ENCODE measurements at places on chromosomes 12 and 14.

DNA sequence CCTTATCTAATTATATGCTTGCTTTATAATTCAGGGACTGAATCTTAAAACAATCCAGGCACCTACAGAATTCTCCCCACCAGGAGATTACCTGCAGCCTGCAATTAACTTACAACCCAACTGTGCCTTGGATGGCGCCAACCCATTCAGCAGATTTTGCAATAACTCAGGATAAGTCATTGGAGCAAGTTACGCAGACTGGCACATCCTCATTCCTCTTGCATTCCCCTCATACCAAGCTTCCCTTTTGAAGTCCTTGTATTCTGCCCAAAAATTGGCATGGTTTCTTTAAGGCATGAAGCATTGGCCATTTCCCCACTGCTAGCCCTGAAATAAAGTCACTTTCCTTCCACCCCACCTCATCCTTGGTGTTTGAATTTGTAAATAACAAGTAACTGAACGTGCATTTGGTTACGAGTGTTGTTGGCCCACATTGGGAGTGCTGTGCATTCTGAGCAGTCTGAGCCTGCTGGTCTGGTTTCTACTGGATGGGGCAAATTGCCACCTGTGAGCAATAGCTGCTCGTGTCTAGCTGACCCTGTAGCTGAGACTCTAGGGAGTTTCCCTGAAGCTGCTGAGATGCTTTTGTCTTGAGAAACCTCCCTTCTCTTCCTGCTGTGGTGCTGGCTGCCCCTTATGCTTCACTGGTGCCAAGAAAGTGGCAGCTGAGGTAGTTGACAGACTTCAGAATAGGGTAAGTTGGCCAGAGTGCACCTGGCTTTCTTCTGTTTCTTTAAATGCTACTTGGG is 99.2 kb upstream of the SCAF11 start:
- no peak for DNase-seq

- no peak for DNase-seq
Observed at GRCh38 chr12:57715786-57716185, 21.9 kb downstream of the OS9 start.

DNA sequence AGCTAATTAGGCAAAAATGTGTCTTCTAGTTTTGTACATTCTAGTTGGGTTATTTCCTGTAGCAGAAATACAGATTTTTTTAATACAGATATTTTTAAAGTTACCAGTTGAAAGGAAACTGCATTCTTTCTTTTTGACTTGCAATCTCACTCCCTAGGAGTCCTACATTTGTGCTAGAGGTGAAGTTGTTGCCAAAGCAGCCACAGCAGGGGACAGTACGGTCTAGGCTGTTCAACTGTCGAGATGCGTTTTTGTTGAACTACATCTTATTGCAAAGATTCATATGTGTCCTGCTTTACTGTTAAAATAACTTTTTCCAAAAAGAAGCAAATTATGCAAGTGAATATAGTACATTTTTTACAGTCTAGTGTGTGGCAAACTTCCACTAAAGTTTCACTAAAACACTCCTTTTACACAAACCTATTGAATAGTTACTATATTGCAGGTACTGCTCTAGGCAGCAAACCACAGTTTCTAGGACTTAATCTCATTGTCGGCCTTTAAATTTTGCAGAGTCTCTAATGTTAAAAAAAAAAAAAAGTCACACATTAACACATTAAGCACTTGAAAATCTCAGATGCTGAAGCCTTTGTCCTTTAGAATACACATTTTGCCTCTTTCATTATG is 30.2 kb upstream of the SRGAP1 start:
- DNase-seq: no peak

DNA sequence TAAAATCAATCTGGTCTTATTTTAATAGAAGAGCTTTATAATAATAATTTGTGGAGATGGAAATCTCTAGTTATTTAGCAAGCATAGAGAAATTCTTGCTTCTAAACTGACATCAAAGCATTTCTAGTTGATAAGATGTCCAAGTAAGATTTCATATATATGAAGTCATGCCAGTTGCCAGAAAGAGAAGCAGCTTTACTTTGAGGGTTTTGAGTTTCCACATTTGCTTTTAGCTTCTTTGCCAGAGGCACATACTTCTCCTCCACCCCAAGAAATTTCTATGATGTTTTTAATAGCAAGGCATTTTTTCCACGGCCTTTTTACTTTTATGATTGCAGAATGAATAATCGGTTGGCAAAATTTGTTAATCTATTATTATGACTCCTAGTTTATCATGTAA is 24.2 kb upstream of the YAF2 start:
- DNase-seq: no peak

DNA sequence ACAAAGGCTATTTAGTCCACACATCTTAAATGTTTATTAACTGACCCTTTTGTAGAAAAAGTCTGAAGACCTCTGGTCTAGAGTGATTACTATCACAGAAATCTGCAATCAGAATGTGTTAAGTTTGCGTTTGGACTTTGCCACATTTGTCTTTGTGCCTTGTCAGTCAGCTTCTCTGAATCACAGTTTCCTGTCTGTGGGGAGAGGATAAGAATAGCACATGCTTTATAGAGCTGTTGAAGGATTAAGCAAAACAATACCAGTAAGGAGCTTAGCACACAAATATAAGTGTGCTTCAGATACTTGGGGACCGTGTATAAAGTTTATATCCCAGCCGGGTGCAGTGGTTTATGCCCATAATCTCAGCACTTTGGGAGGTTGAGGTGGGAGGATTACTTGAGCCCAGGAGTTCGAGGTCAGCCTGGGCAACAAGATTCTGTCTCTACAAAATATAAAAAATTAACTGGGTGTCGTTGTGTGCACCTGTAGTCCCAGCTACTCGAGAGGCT is 63.0 kb upstream of the BTG1 start:
- no peak for DNase-seq

GRCh38 chr12:127489061-127489460 is 777.9 kb upstream of the TMEM132C start:
- no peak for DNase-seq

GRCh38 chr14:32417956-32418552 is 89.0 kb downstream of the AKAP6 start:
- peak; percentile 11 for DNase-seq

GRCh38 chr14:51860164-51860824 is at the start of gene GNG2:
TSS of gene GNG2 (plus strand) at chr14:51860612. CDS start at chr14:51950679, 90,067 bp downstream.
- DNase-seq: no peak

- no peak for DNase-seq
Observed at GRCh38 chr14:75654127-75654732, 6.4 kb downstream of the ERG28 start.

DNA sequence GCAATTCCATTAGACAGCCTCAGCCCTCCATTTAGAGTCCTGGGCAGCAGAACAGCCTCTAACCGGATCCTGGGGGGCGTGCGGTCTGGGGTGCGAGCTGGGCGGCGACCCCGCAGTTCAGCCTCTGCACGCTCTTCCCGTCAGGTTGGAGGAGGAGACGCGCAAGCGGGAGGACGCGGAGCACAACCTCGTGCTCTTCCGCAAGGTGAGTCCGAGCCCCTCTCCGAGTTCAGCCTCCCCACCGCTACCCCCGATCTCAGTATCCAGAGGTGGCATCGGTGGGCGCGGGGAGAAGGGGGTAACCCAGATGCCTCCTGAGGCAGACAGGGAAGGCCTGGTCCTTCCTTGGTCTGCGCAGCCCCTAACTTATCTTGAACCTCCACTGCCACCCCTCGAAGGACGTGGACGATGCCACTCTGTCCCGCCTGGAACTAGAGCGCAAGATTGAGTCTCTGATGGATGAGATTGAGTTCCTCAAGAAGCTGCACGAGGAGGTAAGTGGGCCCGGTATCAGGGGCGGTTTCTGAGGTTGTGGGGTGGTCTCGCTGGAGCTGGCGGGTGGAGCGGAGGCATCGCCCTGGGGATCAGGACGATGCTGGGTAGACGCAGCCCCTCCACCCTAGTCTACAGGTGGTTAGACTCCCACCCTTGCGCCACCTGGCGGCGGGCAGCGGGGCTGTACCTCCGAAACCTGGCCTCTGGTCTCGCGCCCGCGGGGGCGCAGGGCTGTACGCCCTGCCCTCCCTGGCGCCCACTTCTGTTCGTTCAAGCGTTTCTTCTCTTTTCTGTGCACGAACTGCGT is 1.3 kb downstream of the PRPH start:
- no peak for DNase-seq

DNA sequence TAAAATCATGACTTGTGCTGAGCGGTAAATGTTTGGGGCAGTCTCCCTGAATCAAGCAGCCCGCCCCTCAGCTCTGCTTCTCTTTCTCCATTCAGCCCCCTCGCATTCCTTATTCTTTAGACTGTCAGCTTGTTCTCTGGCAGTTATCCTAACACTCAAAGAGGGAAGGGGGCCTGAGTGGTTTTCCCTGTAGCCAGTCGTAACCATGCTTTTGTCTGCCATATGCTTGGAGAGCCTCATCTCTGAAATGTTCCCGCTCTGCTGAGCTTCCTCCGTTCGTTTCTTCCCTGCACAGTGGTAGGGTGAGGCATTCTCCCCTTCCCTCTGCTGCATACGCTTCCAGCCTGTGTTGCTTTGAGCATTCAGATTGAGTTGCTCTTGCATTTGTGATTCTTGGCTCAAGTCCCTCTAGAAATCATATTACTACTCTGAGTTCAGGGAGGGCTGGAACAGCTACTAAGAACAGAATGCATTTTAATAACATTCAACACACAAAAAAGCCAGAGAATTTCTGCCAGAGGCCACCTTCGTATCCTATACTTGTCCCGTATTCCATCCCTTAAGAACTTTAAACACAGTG is 119.7 kb downstream of the FBXL14 start:
- no peak for DNase-seq

GRCh38 chr14:103078860-103079587 is 5.0 kb upstream of the LBHD2 start:
- DNase-seq: no peak

DNA sequence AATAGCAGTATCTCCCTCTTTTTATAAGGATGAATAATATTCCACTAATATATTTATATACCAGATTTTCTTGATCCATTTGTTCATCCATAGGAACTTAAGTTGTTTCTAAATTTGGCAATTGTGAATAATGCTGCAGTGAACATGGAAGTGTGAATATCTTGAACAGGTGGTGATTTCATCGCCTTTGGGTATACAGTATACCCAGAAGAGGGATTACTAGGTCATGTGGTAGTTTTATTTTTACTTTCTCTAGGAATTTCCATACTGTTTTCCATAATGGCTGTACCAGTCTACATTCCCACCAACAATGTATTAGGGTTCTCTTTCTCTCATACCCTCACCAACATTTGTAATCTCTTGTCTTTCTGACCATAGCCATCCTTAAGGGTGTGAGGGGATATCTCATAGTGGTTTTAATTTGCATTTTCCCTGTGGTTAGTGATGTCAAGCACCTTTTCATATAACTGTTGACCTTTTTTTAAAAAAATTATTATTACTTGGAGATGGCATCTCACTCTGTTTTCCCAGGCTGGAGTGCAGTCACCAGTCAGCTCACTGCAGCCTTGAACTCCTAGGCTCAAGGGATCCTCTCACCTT is 20.5 kb downstream of the PPHLN1 start:
- DNase-seq: no peak

DNA sequence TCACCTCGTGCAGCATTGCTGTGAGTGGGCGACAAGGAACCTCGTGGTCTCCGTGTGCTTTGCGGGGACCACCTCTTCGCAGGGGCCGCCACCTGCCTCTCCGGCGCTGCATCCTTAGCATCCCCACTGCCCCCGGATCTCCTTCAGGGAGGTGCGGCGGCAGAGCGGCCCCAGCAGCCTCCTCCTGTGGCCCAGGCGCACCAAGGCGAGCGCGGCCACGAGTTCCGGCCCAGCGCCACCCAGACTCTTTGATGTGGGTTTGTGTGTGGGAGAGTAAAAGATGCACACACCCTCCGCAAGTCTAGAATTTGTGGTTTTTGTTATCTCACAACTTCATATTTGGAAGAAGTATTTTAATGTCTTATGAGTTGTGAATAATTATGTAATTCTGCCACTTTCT is 118.8 kb upstream of the DIO3 start:
- no peak for DNase-seq

GRCh38 chr14:50804181-50804721 is 26.7 kb downstream of the NIN start:
- DNase-seq: no peak

DNA sequence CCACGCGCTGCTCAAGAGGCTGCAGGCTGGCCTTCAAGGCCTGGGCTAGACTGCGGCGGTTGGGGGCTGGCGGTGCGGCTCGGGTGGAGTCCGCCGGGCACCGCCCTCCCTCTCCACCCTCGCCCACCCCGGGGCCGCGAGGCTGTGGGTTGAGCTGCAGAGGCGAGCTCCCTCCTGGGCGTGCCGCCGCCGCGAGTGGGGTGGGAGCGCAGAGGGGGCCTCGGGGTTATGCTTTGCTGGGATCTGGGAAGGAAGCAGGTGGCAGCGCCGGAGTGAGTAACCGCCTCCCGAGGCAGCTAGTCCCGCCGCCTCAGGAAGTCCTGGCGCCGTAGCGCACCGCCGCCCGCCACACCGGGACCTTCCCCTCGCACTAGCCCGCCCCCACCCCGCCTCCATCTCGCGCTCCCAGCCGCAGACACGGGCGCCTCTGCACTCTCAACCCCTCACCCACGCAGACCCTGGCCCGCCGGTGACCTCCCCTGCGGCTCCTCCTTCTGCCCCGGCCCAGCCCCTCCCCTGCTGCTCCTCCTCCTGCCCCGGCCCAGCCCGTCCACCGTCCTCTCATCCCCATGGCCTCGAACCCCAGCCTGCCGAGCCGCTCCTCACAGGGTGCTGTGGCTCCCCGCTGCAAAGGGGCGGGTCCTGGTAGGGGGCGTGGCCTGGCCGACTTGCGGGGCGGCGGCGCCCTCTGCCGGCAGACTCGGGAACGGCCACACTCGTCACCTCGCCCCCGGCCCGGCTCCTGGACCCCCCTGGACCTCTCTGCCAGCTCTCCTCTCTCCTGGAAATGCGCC is 16.6 kb downstream of the TAMALIN start:
- peak; percentile 74 for DNase-seq

- DNase-seq: no peak
Observed at GRCh38 chr12:20320552-20320951, 47.8 kb upstream of the PDE3A start.

DNA sequence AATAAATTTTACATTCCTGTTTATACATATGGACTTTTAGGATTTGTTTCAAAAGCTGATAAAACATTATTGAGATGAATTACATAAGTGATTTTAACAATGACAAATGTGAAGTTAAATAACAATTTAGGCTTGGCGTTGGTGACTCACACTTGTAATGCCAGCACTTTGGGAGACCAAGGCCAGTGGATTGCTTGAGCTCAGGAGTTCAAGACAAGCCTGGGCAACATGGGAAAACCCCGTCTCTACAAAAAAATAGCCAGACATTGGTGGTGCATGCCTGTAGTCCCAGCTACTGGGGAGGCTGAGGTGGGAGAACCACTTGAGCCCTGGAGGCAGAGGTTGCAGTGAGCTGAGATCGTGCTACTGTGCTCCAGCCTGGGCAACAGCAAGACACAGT is 7.4 kb downstream of the ACOT2 start:
- no peak for DNase-seq

- no peak for DNase-seq
Observed at GRCh38 chr12:81949416-81949815, 190.3 kb upstream of the PPFIA2 start.

DNA sequence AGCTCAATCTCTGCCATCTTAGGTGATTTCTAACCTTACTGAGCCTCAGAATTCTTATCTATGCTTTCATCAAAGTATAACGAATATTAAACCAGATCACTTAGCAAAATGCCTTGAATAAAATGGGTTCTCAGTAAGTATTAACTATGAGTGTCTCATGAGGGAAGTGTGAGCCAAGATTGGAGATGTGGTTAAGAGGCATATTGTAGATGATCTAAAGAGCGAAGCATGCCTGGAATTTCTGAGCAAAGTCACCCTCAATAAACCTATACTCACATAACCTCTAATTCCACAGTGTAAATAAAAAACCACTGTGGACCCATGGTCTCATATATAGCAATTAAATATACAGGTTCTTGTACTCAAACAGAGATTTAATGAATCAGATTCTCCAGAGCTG is 193.1 kb upstream of the FSCB start:
- DNase-seq: peak; percentile 9
